ENCODE measurements at places on chromosomes 5 and 9. TPM values are rescaled to one million over a fixed set of nuclear protein-coding genes. Genes with fewer than 3 reads are reported as not detected.

Gene NR5A1
- total RNA-seq, result not detected

Gene SHB
- total RNA-seq, result 19.0 TPM

- no peak for DNase-seq
Measured at GRCh38 chr9:126051446-126052130, 275.0 kb upstream of the MVB12B start.

- no peak for DNase-seq
Measured at GRCh38 chr5:137521246-137521645, 22.1 kb upstream of the SPOCK1 start.

- DNase-seq, result no peak
Measured at GRCh38 chr5:153713943-153714342, 223.5 kb downstream of the GRIA1 start.
